Frontal cortex (tissue), 4 donors: ENCODE measurements at places on chromosomes 11 and 22. TPM values are rescaled to one million over a fixed set of nuclear protein-coding genes. Genes with fewer than 3 reads are reported as not detected.

GRCh38 chr22:46830841-46831240, 68.4 kb downstream of the TBC1D22A start:
- no peak for DNase-seq

GRCh38 chr11:124610295-124610694, 933 bp upstream of the PANX3 start:
- no peak for DNase-seq

DNA sequence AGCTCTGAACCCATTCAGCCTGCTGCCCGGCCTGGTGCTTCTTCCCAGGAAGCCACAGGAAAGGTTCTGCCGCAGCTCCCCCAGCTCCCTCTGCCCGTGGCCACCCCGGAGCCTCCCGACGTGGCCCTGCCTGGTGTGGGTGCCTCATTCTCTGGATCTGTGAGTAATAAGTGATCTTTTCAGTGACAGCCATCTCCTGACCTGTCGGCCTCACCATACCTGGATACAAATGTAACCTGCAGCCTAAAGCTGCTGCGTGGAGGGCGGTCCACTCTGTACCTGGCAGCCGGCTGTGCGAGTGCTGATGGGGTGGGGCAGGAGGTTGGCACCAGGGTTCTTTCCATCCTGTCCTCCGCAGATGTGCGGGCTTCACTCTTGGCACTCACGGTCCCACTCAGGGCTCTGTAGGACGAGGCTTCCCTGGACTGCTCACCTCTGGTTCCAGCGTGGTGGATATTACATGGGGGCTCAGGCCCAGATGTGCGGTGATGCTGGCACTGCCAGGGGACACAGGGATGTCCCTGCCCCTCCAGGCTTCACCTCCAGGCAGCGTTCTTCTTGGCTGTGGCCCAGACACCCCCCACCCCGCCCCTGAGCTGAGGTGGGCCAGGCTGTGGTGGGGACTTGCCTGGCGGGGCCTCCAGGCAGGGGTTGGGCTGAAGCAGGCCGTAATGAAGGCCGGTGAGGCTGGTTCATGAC, 748.5 kb downstream of the BRD1 start:
- no peak for DNase-seq

DNA sequence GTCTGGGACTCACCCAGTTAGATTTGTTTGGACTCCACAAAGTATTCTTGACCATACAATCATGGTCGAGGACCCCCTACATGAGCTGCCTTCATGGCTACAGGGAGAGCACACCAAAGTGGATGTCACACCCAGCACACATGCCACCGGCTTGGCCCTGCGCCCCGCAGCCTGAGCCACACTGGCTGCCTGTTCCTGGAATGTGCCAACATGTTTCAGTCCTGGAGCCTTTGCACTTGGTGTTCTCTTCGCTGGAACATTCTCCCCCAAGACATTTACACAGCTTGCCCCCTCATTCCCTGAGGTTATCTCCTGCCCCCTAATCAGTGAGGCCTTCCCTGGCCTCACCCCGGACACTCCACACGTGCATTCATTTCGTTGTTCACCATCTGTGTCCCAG, 46.0 kb downstream of the PPARA start:
- DNase-seq: no peak

SSH3 gene
- total RNA-seq: 2.0 TPM

KLHDC7B gene
- total RNA-seq: not detected

ME3 gene
- total RNA-seq: 110 TPM
